ENCODE measurements at places on chromosomes 13 and 19.

DNA sequence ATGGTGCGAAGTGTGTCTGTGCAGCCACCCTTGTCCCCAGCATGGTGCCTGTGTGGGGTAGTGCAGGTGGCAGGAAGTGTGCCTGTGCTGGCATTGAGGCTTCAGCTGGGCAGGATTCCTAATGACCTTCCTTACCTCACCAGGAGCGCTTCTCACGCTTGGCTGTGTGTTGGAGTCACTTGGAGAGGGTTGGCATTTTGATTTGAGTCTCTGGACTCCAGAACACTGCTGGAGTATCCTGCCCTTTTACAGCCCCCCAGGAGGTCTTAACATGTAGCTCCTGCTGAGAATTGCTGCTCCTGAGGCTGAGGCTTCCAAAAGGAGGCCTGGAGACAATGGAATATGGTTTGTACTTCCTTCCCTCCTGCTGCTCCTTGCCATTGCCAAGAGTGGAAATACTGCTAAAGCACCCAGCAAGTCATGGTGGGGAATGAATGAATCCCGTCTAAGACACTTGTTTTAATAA is 87.1 kb downstream of the ARHGEF7 start:
- DNase-seq: no peak

- DNase-seq: no peak
These were observed 889 bp downstream of the GTF2F2 start for GRCh38 chr13:45120967-45121831.

DNA sequence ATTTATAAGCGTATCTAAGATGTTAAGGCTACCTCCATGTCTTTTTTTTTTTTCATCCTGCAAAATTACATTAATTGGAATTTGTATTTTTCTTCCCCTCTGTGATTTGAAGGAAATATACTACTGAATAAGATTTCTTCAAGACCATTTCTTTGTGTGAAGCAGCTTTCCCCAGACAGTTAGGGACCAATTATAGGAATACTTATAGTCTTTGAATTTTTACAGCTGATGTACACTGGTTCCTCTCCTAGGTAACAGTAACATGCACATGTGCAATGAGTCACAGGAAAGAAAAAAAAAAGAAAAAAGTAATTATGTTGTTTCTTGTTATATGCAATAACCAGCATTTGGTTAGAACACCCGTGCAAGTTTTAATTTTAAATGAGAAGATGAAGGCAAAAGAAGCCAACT is 82.0 kb downstream of the PCDH9 start:
- no peak for DNase-seq

- no peak for DNase-seq
These were observed 2.7 kb upstream of the KCNRG start for GRCh38 chr13:50012396-50013169.

GRCh38 chr19:32197896-32198882 is 147.2 kb upstream of the ZNF507 start:
- DNase-seq: no peak

DNA sequence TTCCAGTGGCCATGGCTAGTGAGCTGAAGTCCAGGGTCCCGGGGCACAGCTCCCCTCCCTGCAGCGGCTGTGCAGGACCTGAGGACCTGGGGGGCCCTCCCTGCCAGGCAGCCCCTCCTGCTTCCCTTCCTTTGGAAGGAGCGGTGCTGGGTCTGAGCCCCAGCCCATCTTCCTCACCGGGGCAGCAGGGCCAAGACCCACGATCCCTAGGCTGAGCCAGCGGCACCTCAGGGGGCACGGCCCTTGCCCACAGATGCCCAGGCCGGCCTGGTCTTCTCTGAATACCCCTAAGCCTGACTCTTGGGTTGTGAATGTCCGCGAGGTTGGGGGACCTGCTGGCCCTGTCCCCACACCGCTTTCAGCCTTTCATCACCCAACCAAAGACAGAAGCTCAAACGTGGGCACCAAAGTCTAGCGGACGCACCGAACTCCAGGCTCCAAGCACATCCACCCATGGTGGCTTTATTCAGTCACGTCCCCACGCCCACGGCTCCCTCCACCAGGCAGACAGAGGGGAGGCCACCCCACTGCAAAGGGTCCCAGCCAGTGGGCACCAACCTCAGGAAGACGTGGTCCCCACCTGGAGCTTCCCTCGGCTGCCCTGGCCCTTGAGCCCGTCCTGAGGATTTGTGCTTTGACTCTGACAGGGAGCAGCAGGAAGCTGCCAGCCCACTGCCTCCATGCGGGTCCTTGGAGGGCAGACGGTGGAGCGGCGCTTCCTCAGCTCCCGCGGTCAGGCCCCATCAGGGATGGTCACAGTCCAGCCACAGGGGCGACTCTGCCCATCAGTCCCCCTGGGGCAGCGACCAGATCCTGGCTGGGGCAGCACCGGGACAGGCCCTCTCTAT is 8.3 kb upstream of the MEX3D start:
- DNase-seq: no peak

DNA sequence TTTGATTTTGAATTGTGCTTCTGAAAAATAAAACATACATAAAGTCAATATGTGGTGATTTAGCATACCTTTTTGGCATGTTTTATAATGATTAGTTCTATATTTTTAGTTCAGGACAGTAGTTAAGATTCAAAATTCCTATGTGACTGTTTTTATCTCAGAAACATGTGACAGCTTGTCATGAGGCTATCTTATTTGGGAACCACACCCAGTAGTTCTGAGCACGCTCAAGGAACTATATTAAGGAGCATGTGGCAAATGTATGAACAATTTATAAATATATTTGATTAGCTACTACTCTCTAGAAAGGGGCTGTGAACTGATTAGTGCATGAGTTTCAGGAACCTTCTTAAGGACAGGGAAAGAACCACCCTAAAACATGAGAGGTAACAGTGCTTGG is 38.8 kb downstream of the FGF9 start:
- no peak for DNase-seq

DNA sequence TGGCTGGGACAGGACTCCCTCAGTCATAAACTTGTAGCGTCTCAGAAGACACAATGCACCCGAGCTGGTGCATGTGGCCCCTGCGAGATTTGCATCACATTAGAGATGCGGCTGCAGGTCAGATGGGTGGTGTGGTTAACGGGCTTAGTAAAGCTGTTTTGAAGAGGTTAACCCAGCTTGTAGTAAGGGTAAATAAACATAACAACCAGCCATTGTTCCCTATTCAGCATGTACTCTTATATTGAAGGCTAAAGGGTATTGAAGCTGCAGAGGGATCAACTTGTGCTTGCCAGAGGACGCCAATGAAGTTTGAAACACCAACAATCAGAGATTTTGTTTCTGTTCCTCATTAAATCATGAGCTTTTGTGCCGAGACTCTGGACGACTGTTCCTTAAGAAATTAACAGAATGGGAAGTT is 79.4 kb downstream of the ZIC5 start:
- no peak for DNase-seq

DNA sequence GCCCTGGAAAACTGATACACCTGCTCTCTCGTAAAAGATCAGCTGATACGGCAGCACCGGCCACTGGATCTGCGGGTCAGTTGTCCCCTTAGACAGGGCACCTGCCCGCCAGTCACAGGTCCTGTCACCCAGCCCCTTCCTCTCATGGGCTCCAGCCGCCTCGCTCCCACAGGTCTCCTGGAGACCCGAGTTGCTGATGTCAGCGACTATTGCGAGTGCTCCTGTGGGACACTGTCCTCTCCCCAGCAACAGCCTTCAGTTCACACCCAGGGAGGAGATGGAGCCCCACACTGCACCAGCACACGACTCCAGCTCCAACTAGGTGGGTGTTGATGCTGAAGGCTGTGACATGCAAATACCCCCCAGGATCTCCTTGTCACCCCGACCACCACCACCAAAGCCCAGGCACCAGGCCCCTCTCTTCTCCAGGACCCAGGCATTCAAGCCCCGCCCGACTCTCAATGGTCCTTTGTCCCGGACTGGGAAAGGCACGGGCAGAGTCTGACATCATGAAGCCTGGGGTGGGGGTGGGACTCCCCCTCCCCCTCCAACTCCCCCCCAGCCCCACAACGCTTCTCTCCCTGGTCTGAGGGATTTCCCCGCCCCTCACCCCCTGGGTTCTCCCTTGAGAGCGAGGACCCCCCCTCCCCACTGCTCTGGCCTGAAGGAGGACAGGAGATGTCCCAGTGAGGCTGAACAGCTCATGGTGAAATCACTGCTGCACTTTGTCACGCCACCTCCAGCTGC is 1.4 kb upstream of the MAG start:
- DNase-seq: no peak

DNA sequence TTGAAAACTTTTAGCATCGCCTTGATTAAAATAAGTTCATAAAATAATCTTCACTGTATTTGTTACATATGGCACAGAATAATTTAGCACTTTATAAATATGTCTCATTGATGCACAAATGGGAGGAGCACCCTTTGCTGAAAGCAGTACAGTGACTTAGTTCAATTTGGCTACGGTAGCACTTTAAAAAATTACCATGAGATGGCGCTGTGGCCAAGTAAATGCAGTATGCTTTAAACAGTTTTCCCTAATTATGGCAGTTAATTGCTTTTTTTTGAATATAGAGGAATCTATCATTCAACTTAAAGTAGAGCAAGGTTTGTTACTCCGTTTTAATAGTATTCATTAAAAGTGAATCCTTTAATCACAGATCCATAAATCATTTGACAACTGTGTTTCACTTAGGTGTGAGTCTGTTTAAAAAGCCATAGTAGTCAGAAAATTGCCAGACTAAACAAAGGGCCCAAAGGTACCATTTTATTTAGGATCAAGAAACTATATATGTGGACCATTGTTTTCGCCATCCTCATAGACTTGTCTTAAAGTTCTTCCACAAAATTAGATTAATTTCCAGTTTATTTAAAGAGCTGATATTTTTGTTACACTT is 34.7 kb upstream of the ESD start:
- no peak for DNase-seq

GRCh38 chr19:39307046-39307821 is 11.0 kb downstream of the IFNL1 start:
- no peak for DNase-seq

GRCh38 chr13:25945596-25945995 is 106.2 kb downstream of the SHISA2 start:
- DNase-seq: no peak

DNA sequence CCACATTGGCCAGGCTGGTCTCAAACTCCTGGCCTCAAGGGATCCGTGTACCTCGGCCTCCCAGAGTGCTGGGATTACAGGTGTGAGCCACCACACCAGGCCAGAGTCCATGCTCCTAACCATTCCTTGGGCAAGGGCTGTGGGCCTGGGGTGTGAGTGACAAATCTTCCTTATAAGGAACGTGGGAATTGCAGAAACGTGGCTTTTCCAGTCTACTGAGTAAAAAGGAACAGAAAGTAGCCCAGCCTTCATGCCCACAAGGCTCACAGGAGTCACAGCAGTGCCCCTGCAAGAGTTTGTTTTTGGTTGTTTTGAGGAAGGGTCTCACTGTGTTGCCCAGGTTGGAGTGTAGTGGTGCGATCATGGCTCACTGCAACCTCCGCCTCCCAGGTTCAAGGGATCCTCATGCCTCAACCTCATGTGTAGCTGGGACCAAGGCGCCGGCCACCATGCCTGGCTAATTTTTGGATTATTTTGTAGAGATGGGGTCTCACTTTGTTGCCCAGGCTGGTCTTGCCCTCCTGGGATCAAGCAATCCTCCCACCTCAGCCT is 5.1 kb downstream of the MYPOP start:
- no peak for DNase-seq

GRCh38 chr19:43318796-43319314 is 34.6 kb upstream of the CD177 start:
- DNase-seq: no peak
